ENCODE measurements at places on chromosomes 16 and 17. TPM values are rescaled to one million over a fixed set of nuclear protein-coding genes. Genes with fewer than 3 reads are reported as not detected.
A peak's percentile ranks its signal among the peaks of the same experiment; 100 is the strongest.

The KRT34 gene
- 0.51 TPM for total RNA-seq

The ASIC2 gene
- total RNA-seq, result 0.10 TPM

The PRR29 gene
- total RNA-seq, result 1.3 TPM

The TLCD2 gene
- 4.3 TPM for total RNA-seq

The IKZF3 gene
- total RNA-seq, result 0.51 TPM

The ARL6IP1 gene
- total RNA-seq, result 150 TPM

DNA sequence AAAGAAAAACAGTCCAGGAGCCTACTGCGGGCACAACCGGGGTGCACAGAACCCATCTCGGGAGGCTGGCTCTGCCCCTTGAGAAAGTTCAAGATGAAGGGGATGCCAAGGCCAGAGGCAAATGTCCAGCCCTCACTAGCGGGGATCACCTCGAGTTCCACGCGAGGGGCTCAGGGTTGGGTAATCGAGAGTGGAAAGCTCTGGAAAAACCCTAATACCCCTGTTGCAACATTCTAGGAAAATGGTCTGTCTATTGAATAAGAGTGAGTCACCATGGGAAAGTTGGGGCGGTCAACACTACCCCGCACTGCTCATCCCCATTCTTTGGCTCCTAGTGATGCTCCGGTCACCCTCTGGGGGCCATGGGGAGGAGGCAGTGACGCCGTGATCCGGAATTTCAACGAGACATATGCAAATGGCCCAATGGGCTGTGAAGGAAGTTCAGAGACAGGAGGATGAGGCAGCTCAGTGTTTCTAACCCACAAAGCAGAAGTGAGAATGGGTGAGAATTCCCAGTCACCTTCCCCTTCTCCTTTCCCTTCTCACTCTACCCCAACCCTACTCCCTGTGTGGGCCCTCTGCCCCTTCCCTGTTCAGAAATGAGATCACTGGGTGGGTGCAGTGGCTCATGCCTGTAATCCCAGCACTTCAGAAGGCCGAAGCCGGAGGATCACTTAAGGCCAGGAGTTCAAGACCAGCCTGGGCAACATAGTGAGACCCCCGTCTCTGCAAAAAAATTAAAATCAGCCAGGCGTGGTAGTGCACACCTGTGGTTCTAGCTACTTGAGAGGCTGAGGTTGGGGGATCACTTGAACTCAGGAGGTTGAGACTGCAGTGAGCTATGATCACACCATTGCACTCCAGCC is 22.4 kb downstream of the SOCS3 start:
- no peak for DNase-seq

- DNase-seq, result no peak
Measured at GRCh38 chr16:85853547-85854545, 45.1 kb upstream of the IRF8 start.

DNA sequence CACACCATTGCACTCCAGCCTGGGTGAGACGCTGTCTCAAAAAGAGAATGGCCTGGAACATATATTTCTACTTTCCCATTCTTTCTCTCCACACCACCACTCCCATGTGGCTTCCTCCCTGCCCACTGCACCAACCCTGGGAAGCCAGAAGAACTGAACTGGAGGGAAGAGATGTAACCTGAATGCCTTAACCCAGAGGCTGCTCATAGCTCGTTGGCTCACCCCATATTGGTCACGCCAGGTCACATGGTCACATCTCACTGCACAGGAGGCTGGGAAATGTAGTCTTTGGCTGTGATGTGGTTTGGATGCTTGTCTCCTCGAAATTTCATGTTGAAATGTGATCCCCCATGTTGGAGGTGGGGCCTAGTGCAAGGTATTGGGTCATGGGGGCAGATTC is 5.9 kb upstream of the DNAH17 start:
- no peak for DNase-seq

- DNase-seq, result no peak
Measured at GRCh38 chr17:49365667-49366066, 3.6 kb upstream of the ZNF652 start.

- DNase-seq, result no peak
Measured at GRCh38 chr16:31148281-31148728, 1.6 kb downstream of the PRSS36 start.

- DNase-seq, result peak; percentile 88
Measured at GRCh38 chr17:29048440-29049368, 5.8 kb downstream of the PIPOX start.

DNA sequence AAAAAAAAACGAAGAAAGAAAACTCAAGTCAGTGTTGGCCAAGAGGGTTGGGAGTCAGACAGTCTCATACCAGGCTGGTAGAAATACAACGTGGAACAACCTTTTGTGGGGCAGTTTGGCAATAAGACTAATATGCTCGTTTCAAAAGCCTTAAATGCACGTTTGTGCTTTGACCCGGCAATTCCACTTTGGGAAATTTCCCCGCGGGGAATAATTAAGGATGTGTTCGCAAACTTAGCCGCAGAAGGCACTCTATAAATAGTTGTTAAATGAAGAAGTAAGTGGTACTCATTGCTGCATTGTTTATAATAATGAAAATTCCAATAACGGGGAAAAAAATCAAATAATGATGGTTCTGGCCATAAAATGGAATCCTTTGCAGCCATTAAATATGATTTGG is 664.8 kb upstream of the EEF2KMT start:
- no peak for DNase-seq

GRCh38 chr16:88665148-88665547 is 2.3 kb upstream of the MVD start:
- DNase-seq, result peak; percentile 24

- DNase-seq, result no peak
Measured at GRCh38 chr16:89612415-89613166, 851 bp upstream of the DPEP1 start.

DNA sequence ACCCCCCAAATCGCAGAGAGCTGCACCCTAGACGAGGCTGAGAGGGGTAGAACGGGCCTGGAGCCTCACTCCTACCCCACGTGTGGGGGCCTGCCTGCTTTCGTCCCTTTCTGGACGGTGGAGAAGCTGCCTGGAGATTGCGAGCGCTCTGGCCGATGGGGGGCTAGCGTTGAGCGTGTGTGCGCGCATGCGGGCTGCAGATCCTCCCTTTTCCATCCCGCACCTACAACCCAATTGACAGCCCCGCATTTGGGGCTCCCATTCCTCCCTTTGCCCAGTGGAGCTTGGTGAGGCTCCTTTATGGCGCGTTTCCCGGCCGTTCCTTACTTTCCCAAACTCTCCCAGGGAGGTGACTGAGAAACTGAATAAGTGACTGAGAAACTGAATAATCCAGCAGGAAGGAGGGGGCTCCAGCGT is 907 bp upstream of the ESRP2 start:
- peak; percentile 40 for DNase-seq

DNA sequence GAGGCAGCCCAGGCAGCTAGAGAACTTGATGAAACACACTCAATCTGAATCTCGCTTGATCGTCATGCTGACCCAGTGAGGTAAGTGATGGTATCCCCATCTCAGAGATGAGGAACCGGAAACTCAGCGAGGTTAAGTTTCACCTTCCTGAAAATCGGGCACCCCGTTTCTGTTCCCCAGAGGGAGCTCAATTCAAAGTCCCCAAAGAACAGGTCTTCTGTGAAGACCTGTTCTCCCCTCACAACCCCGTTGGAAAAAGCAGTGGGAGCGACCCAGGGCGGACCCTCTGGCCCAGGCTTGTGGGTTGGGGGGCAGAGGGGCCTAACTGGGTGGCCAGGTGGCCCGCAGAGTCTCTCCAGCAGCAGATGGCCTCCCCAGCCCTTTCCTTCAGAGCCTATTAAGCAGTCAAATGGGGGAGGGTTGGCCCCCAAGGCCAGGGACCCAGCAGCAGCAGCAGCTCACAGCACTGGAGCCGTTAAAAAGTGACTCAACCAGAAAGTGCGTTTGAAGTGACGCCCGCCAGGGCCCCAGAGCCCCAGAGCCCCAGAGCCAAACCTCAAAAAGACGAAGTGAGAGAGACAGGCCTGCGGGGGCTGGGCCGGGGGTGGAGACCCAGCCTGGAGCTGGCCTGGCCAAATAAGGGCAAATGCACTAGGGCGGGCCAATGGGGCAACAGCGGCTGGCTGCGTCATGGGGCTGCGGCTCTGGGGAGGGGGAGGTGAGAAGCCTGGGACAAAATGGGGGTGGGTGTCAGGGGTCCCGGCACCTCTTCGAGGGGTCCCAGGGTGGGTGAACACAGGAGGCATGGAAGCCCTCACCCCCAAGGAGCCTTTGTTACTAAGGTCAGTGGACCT is 9.2 kb upstream of the TSPOAP1 start:
- DNase-seq, result peak; percentile 45

DNA sequence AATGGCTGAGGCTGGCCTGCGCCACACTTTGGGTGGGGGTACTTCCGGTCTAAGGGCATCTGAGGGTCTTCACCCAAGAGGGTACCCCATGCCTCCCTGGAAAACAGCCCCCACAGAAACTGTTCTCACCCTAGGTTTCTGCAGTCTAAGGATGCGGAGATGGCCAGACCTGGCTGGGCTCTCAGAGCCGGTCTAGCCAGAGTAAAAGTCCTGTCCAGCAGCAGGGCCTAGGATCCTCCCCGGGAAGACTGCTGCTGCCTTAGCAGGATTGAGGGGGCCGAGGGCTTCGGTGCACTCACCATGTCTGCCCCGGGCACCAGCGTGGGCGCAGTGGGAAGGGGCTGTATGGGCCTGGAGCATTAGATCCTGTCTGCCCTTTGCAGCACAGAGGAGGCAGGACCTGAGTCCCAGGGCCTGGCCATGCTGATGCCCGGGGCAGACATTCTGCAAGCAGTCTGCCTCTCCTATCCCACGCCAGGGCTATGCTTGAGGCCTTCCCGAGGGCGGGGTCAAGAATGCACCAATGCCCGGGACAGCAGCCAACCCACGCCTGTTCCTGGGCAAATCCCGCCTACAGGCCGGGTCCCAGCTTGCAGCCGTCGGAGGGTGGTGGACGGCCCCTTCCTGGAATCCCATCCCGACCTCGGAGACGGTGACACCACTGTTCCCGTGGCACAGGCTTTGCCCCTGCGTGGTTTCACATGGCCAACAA is 54.7 kb downstream of the CBFA2T3 start:
- peak; percentile 91 for DNase-seq

DNA sequence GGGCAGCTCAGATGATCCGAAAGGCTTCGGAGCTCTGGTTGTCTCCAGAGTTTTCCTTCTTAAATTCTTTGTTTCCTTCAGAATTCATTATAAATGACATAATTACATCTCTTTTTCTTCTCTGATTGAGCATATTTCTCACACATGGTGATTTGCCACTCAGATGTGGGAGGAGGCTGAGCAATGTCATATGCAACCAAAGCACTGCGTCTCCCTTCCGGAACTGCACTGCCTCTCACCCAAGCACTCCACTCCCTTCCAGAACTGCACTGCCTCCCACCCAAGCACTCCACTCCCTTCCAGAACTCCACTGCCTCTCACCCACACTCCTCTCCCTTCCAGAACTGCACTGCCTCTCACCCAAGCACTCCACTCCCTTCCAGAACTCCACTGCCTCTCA is 131.5 kb downstream of the SALL1 start:
- DNase-seq, result no peak

DNA sequence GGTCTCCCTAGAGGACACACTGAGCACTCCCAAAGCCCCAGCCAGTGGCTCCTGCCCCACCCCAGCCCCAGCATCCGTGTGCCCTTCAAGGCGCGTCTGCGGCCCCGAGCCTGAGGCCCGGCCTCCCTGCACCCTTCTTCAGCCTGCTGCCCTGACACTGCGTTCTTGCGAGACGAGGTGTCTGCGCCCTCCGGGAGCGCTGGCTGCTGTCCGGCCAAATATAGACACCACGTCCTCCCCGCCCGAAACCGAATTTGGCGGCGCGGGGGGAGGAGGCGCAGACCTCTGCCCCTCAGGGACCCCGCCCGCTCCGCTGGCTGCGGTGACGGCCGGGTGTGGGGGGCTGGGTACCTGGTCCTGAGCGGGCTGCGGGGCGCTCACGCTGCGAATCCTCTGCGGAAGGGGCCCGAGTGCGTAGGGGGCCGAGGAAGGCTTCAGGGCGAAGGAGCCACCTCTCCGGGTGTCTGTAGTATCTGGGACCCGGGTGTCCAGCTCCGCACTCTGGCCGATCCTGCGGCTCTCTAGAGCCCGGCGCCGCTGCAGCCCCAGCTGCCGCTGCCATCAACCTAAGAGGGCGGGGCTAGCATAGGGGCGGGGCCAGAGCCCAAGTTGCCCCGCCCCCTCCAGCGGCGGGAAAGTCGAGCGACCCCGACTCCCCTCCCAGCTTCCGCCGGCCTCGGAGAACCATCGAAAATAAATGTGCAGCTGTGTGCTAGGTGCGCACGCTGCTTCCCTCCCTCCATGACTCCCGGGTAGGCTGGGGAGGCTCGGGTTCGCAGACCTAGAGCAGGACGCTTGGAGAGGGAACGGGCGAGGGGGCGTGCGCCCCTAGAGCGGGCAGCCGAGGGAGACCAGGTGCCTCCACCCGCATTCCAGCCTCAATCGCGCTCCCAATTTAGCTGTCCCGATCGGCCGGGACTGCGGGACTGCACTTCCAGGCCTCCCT is at the start of gene CORO6:
CORO6 (minus strand) TSS at position 576 of the 946 bp plus-strand sequence. CDS start 1,491 bp downstream, outside the sequence.
- peak; percentile 82 for DNase-seq

DNA sequence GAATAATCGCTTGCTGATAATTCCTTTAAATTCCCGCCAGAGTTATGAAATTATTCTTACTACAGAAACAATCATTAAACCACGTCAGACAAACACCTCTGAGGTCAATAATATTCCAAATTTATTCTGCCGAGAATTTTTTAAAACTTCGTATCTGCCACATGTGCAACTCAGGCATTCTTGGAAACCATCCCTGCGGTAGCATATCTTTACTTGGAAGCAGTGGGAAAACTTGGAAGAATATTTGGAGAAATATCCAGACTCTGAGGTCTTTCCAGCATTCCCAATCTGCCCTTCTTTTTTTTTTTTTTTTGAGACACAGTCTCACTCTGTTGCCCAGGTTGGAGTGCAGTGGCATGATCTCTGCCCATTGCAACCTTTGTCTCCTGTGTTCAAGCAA is 2.0 kb upstream of the CCL11 start:
- no peak for DNase-seq

DNA sequence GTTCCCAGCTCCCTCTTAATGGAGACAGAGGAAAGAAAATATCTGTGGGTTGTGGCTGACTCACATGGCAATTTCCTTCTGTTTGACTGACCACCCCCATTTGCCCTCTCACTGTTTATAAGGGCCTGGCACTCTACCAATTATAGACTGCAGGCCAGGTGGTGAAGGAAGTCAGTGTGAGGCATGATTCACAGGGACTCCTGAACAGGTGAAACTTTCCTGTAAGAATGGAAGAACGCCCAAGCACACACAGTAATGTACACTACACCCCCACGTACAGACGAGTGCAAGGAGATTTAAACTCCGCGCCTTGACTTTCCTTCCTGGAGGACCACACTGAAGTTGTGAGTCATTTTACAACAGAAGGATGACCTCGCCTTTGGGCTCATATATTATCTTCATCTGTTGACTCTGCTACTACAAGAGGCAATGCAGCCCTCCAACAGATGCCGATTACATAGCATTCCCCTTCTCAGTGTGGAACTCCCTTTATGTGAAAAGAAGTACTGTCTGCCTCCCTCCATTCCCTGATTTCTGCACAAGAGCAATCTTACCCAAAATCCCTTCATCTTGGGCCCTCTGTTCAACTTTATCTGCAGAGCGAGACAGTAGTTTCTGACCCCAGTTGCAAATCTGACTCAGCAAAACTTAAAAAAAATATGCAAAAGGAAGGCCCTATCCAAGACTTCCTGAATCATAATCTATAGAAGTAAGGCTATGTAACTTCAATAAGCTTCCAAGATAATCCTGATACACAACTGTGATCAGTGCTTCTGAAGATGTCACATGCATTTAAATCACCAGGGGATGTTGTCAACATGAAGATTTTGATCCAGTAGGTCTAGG is 163.6 kb downstream of the SHISA6 start:
- DNase-seq, result peak; percentile 11

GRCh38 chr16:57226701-57227621 is 18.1 kb upstream of the ARL2BP start:
- peak; percentile 22 for DNase-seq

Measured in tongue (tissue), 3 donors.